ENCODE measurements at places on chromosomes 2 and 18.

GRCh38 chr2:76009484-76009883, 298.8 kb upstream of the GCFC2 start:
- DNase-seq, result no peak

GRCh38 chr2:218292048-218293014, at the start of gene TMBIM1:
Gene TMBIM1 (minus strand): TSS chr2:218292503. CDS start chr2:218282141, 10,362 bp downstream.
- peak; percentile 80 for DNase-seq

GRCh38 chr2:198695879-198696278, 761.9 kb downstream of the SATB2 start:
- no peak for DNase-seq

- DNase-seq, result no peak
These were observed 59.3 kb upstream of the ANKRD44 start for GRCh38 chr2:197369933-197370320.

DNA sequence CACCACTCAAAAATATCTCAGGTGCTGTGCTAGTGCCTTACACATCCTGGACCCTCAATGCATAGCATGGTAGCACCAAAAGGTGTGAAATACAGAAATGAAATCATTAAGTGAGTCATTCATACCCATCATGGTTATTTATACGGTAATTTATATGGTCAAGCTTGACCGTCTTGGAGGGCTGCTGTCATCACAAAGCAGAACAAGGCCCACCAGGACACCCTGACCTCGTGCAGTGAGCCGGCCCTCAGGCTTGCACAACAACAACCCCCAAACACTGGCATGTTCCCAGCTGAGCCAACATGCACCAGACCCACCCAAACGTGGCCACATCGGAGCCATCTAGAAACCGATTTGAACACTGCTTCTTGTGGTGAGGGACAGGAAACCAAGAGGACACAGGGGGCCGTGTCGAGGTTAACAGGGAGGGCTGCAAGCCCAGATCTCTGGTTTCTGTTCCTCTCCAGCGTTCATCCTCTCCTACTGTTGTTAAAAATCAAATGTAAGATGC, 378.5 kb upstream of the ID2 start:
- DNase-seq, result peak; percentile 89
